Stimulated activated CD8-positive, alpha-beta memory T cell treated with anti-CD3 and anti-CD28 coated beads, Interleukin-4, amount 100 ng/mL, for 24 hours (primary cell): ENCODE measurements at places on chromosomes 6 and 20.

DNA sequence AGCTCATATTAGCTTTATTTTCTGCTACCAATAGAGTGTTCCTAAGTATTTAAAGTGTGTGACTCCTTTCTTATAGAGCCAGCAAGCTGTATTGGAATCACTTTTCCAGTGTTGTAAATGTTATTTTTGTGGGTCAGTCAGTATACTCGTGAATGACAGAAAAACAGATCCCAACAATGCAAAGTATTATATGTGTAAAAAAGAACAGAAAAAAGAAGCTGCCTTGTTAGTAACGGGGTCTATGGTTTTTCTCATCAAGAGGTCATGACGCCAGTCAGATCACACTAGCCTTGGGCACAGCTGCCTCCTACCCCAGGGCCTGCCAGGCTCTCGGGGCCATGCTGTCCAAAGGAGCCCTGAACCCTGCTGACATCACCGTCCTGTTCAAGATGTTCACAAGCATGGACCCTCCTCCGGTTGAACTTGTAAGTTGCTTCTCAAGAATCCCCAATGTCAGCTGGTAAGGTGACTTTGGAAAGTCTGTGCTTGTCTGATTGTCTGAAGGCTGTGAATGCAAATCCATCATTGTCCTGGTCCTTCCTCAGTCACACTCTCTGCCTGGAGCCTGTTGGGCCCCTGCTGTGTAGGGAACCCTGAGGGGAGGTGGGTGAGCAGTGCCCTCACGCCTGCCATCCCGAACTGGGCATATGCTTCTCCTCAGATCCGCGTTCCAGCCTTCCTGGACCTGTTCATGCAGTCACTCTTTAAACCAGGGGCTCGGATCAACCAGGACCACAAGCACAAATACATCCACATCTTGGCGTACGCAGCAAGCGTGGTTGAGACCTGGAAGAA is 9.8 kb downstream of the NELFCD start:
- DNase-seq: no peak

- no peak for DNase-seq
Observed at GRCh38 chr6:158556113-158556512, 3.8 kb upstream of the TMEM181 start.

GRCh38 chr20:46400828-46401477 is 5.5 kb downstream of the ELMO2 start:
- DNase-seq: no peak

DNA sequence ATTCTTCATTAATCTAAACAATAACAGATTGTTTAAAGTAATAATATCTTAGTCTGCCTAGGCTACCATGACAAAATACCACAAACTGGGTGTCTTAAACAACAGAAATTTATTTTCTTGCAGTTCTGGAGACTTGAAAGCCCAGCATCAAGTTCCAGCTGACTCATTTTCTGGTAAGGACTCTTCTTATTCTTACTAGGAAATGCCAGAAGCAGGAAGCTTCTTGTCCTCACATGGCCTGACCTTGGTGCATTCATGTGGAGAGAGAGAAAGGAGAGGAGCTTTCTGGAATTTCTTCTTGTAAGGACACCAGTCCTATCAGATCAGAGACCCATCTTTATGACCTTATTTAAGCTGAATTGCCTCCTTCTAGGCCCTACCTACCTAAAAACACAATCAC is 110.5 kb downstream of the ANKRD60 start:
- DNase-seq: no peak

- DNase-seq: no peak
Observed at GRCh38 chr6:166179704-166180103, 12.1 kb upstream of the TBXT start.

- DNase-seq: no peak
Observed at GRCh38 chr6:78810146-78810545, 57.2 kb upstream of the IRAK1BP1 start.

DNA sequence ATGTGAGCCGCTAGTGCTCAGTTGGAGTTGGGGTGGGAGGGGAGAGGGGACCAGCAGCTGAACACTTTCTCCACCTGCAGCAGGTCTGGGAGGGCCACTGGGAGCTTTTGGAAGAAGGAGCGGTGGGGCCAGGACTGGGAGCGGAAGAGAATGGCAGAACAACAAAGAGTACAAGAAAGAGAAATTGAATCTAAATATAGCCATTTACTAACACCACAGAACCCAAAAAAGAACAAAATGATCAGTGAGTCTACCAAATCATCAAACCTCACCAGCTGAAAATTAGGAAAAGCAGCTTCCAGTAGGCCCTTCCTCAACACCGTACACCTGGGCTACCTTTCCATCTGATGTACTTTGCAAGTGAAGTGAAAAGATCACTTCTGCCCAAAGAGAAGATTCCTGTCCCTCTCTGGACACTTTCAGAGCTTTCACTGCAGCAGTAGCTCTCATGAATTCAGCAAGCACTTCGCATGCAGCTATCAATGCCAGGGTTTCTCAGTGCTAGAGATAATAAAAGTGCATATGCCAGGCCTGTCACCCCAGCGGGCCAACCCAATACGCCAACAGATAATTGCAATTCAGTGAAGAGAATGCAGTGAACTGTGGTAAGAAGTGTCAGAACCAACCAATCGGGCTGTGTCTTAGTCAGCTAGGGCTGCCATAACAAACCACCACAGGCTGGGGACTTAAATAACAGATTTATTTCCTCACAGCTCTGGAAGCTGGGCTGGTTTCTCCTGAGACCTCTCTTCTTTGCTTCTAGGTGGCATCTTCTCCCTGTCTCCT is 597 bp downstream of the LY86 start:
- DNase-seq: no peak

DNA sequence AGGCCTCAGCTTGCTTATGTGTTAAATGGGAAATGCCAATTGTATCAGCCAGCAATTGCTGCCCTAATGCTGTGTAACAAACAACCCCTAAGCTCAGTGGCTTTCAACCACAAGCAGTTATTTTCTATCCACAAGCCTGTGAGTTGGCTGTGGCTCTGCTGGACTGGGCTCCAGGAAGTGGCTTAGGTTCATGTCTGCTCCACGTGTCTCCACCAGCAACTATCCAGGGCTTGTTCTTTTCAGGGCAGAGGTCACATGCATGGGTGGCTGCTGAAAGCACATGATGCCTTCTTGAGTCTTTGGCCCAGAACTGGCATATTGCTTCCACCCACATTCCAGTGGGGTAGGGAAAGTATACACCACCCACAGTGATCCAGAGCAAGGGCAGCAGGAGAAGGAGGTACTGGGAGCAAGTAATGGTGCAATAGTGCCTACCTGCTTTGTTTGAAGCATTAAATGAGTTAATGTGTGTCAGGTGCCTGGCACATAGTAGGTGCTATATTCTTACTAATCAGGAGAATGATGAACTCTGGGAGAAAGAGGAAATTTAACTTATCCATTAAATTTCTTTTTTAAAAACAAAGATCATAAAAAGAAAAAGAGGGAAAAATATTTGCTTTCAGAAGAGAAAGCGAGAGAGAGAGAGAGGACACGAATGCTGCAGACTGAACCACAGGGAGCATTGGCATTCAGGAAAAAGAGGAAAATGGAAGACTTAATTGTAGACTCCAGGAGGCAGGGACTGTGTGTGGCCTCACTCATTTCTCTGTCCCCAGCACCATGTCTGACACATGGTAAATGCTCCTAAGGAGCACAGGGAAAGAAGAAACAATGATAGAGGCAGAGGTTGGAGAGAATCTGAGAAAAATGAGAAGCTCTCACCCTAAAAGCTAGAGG is 25.2 kb upstream of the RNF24 start:
- no peak for DNase-seq
